ENCODE measurements at places on chromosomes 1 and 21. TPM values are rescaled to one million over a fixed set of nuclear protein-coding genes. Genes with fewer than 3 reads are reported as not detected.

Gene OR2G2
- not detected for total RNA-seq

GRCh38 chr21:43300496-43301408 lies 126.2 kb downstream of the SIK1 start:
- peak; percentile 51 for DNase-seq

Gene ADORA1
- 0.35 TPM for total RNA-seq

DNA sequence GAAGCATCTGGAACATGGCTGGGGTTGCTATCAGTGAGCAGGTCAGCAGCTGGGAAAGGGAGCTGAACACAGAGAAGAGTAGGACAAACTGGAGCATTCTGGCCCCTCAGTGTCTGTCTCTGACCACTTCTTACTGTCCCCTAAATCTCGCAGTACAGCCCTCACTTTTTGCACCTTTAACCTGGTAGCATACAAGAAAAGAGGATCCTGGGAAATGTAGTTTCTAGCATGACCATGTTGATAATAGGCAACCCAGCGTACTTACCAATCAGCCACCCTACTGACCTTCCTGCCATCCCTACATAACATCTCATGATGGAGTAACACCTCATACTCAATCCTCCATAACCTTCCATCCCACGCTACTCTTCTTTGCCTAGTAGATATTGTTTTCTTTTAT lies 99.1 kb upstream of the RAVER2 start:
- DNase-seq, result no peak

DNA sequence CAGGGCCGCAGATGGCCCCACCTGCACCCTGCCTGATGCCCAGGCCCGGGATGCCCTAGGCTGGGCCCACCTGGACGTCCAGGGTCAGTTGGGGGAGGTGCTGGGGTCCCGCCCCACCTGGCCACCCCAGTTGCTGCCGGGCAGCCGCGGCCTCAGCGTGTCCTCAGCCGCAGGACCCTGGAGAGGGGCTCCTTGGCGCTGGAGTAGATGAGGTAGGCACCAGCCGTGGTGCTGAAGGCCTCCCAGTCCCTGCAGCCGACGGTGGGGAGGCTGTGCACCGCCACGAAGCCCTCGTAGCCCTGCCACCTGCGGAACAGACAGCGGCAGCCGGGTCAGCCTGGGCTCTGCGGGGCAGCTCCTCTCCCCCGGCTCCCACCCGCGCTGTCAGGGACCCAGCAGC lies 40.4 kb downstream of the KRTAP10-1 start:
- DNase-seq, result no peak

Gene MSH4
- not detected for total RNA-seq

DNA sequence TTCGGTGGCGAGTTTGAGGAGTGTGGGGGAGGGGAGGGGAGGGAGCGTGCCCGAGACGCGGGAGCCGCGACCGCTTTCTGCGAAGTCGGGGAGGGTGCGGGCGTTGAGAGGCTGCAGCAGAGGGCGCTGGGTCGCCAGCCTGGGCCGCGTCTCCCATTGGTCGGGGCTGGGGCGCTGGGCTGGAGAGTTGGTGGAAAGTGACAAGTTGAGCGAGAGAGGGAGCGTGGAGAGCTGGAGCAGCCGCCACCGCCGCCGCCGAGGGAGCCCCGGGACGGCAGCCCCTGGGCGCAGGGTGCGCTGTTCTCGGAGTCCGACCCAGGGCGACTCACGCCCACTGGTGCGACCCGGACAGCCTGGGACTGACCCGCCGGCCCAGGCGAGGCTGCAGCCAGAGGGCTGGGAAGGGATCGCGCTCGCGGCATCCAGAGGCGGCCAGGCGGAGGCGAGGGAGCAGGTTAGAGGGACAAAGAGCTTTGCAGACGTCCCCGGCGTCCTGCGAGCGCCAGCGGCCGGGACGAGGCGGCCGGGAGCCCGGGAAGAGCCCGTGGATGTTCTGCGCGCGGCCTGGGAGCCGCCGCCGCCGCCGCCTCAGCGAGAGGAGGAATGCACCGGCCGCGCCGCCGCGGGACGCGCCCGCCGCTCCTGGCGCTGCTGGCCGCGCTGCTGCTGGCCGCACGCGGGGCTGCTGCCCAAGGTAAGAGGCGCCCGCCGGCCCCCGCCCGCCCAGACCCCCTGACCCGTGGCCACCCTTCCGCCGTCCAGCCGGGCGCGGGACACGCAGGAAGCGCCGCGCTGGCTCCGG lies at the start of gene ROR1:
Gene ROR1, plus strand, starts transcription at position 203 of the 802 bp plus-strand sequence.
- peak; percentile 86 for DNase-seq

- no peak for DNase-seq
These were observed 47.9 kb upstream of the NBL1 start for GRCh38 chr1:19596065-19596713.
